Right forelimb (tissue), 1 donor: ENCODE measurements at places on chromosomes 1 and 21.

- no peak for DNase-seq
These were observed 31.8 kb upstream of the KCND3 start for GRCh38 chr1:112021263-112021662.

GRCh38 chr1:3702528-3702927 lies 49.7 kb upstream of the CCDC27 start:
- no peak for DNase-seq

- no peak for DNase-seq
These were observed 182.2 kb downstream of the AJAP1 start for GRCh38 chr1:4836574-4836973.

DNA sequence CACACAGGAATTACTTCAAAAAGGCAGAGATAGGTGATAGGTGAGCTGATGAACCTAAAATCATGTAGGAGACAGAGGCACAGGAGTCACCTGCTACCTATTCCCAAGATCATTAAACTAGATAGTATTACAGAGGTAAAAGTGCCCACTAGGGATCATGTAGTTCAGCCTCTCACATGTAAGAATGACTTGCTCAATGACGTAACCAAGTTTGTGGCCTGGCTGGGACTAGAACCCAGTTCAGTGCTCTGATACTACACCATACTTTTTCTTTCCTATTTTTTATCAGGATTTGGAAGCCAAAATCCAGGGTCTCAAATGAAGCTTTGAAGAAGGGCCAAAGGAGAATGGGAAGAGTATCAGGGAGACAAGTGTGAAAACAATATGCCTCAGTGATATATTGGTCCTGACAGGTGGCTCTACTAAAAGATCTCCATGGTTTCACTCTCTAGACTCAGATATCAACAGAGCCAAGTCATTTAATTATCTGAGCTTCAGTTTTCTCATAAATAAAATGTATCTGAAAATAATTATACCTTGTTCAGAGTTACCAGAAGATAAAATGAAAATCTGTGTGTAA lies 87.3 kb upstream of the SLFNL1 start:
- no peak for DNase-seq

DNA sequence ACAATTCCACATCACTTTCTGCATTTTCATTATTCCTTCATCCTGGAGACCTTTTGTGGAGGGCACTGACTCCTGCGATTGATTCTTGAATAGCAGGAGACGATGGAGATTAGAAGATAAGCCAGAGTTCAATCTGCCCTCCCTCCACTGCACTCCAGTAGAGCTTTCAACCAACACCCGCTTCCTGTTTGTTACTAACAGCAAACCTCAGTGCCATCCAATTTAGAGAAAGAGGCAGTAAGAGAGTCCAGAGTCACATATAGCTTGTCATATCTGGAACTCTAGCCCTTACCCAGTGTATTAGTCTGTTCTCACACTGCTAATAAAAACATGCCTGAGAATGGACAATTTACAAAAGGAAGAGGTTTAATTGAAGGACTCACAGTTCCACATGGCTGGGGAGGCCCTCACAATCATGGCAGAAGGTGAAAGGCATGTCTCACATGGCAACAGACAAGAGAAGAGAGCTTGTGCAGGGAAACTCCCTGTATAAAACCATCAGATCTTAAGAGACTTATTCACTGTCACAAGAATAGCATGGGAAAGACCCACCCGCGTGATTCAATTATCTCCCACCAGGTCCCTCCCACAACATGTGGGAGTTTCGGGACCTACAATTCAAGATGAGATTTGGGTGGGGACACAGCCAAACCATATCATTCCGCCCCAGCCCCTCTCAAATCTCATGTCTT lies 55.9 kb downstream of the PCBP3 start:
- DNase-seq = no peak

- DNase-seq = no peak
These were observed 30.2 kb downstream of the RABGAP1L start for GRCh38 chr1:174189428-174190062.

- no peak for DNase-seq
These were observed 78.9 kb downstream of the KCNJ6 start for GRCh38 chr21:37837381-37837780.

GRCh38 chr1:230188826-230189225 lies 121.8 kb downstream of the GALNT2 start:
- no peak for DNase-seq

DNA sequence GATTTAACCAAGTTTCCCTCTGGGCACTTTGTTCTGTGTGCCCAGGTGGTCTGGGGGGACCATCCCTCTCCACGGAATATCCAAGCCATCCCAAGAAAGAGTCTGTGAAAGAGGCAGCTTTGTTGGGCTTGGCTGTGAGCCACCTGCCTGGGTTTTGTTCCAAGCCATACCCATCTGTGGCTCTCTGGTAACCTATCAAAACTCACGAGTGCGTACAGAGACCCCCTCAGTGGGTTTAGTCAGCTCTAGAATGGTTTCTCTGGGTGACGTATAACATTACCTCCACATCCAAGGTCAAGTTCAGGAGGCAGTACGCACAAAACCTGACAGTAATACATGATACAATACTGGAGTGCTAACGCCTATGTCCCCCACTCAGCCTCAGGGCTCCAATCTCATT lies 54.2 kb downstream of the DNTTIP2 start:
- DNase-seq = no peak

DNA sequence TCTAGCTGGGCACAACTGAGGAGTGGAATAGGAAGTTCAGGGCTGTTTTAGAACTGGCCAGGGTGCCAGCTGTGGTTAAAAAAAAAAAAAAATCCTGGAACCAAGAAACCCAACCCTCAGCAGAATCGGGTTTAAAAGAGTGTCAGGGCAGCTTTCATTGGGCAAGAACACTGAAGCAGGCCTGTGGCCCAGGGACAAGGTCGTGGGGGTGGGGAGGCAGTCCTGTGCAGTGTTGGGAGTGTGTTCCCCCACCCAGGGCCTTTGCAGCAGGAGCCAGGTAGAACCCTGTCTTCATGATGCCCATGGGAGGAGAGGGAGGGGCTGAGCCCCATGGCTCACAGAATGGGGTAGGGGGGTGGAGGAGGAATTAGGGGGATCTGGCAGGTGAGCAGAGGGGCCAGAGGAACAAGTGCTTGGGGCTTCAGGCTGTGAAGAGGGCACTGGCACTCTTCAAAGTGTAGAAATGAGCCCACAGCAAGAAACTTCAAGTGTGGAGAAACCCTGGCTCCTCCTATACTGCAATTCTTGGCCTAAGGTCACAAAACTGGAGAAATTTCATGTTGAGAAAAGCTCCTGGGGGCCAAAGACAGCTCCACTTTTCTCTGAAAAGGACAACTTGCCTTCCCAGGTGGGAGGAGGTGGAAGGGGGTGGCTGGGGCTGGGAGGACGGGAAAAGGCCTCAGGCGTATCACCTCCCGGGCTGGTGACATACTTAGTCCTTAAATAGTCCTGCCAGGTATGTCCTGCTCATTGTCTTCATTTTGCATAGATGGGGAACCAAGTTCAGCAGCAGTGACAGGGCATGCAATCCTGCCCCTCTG lies 39.3 kb downstream of the KIAA1614 start:
- DNase-seq = no peak

- no peak for DNase-seq
These were observed 104.1 kb downstream of the DENND1B start for GRCh38 chr1:197671140-197671539.

DNA sequence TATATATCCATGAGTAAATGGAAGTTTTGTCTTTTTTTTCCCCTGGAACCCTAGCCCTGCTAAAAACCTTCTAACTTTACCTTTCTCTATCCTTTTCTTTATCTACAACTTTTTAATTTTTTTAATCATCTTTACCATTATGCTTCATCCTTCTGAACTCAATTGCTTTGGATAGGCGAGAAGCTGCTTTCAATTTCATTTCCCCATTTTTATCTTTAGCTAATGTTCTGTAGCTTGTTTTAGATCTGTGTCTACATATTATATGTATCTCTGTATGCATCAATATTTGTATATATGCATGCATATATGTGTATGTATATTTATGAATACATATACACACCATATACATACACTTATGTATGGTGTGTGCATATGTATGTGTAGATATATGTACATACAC lies 57.4 kb downstream of the PTPRC start:
- no peak for DNase-seq

DNA sequence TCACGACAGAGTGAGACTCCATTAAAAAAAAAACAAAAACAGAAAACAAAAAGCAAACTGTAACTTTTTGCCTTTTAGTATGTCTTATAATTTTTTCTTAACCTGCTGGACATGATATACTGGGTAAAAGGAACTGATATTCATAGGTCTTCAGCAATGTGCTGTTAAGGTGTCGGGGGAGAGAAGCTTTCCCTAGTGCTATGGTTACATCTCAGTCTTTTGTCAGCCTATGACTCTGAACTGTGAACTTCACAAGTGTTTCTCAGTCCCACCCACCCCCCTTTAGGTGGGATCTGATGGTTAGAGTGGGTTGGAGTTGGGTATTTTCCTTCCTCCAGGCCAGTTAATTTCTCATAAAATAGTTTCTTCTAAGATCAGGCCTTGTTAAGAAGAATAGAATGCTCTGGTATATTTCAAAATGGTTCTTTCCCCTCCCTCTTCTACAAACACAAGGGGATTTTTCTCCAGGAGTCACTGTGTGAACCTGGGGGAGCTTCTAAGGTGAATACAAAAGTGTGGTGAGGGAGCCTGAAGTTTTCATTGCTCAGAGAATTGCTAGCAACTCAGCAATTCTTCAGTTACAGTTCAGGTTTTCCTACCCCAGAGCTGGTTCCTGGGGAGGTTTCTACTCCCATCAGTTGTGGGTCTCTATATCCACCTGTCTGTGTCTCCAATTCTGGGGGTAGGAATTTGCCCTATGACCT lies 16.1 kb upstream of the EDARADD start:
- DNase-seq = no peak

DNA sequence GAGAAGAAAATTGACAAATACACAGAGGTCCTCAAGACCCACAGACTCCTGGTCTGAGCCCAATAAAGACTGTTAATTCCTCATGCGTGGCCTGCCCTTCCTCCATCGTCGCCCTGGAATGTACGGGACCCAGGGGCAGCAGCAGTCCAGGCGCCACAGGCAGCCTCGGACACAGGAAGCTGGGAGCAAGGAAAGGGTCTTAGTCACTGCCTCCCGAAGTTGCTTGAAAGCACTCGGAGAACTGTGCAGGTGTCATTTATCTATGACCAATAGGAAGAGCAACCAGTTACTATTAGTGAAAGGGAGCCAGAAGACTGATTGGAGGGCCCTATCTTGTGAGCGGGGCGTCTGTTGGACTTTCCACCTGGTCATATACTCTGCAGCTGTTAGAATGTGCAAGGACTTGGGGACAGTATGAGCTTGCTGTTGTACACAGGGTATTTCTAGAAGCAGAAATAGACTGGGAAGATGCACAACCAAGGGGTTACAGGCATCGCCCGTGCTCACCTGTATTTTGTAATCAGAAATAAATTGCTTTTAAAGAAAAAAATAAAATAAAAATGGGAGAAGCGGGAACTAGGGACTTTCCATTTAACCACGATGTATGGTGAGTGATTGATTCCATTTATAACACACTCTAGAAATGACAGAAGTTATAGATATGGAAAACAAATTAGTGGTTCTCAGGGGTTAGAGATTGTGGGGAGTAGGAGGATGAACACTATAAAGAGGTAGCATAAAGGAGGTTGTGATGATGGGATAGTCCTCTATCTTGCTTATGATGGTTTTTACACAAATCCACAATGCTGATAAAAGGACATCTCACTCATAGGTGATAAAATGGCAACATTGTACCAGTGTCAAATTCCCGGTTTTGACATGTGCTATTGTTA lies 244.7 kb downstream of the MRPL39 start:
- DNase-seq = no peak

DNA sequence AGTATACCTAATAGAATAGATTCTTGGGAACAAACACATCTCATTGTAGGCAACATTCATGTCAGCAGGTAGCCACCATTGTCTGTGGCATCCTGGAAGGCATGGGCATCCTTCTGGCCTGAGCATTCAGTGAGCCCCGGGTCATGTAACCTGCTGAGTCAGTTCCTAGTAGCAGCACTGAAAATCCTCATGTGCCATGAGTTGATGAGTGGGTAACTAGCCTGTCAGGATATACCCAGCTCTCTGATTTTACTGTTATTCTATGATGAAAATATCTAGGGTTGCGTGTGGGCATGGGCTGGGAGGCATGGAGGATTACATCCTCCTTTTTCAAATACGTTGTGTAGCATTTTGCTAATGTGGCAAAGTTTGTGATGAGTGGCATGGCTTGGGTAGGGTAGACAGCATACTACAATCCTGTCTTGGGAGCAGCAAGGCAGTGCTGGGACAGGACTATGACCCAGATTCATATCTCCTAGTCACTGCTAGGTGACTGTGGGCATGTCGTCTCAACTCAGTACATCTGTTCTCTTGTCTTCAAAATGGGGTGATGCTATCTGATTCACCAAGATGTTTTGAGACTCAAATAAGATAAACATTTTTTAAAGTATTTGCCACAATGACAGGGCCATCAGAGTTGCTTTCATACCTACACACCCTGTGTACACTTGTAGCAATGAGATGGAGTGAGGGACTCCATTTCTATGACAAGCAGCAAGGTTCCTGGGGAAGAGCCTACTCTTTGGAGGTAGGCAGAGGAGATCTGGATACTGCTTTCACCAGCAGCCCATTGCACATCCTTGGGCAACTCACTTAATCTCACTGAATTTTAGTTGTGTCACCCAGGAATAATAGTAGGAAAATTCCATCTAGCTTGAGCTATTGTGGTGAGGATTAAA lies 62.5 kb downstream of the CD58 start:
- no peak for DNase-seq

GRCh38 chr1:82269431-82269830 lies 468.7 kb downstream of the ADGRL2 start:
- peak; percentile 68 for DNase-seq

GRCh38 chr1:6263716-6264115 lies 2.8 kb upstream of the GPR153 start:
- DNase-seq = no peak

GRCh38 chr21:31158789-31159581 lies 120.7 kb upstream of the KRTAP19-8 start:
- DNase-seq = no peak

DNA sequence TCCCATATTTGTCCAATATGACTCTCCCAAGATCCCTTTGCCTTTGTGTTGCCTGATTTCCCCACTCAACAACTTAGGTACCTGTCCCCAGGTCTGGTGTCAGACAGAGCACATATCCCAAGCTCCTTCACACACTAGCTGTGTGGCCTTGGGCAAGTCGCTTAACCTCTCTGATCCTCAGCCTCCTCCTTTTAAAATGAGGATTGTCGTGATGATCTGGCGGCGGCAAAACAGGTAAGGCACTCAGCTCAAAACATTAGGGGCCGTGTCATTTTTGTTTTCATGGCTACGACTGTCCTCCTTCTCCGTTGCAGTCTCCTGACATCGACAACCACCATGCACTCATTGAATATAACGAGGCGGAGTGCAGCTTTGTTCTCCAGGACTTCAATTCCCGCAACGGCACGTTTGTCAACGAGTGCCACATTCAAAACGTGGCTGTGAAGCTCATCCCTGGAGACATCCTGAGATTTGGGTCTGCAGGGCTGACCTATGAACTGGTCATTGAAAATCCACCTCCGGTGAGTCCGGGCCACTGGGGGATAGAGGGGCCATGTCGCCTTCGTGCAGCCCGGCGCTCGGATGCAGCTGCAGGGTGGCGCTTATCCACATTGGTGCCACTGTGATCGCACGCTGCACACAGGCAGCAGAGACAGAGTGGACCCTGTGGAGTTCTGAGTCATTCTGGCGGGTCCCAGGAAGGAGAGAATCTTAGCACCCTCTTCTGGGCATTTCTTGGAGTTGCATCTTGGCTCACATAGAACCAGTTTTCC lies 25.2 kb downstream of the FHAD1 start:
- DNase-seq = peak; percentile 59

- no peak for DNase-seq
These were observed 391 bp downstream of the AGT start for GRCh38 chr1:230713547-230713914.

- peak; percentile 37 for DNase-seq
These were observed 120.2 kb downstream of the DMRTB1 start for GRCh38 chr1:53579221-53580008.
